ENCODE measurements at places on chromosomes 13 and 19.

- no peak for DNase-seq
These were observed 43.9 kb downstream of the RCBTB2 start for GRCh38 chr13:48488995-48489394.

DNA sequence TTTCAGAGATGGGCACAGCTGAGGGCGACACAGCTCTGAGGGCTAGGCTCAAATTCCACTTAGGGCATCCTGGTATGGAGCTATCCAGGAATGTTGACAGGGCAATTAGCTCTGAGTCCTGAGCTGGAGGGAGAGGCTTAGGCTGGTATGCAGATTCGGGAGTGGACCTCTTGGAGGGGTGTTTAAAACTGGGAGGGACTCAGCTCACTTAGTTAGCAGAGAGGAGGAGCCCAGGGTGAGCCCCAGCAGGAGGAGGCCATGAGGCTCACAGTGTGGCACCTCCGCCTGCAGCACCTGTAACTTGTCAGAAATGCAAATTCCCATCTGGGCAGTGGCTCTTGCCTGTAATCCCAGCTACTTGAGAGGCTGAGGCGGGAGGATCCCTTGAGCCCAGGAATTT is 10.2 kb upstream of the NOP53 start:
- DNase-seq, result no peak

- DNase-seq, result no peak
These were observed 2.0 kb downstream of the ITPKC start for GRCh38 chr19:40718774-40719391.

DNA sequence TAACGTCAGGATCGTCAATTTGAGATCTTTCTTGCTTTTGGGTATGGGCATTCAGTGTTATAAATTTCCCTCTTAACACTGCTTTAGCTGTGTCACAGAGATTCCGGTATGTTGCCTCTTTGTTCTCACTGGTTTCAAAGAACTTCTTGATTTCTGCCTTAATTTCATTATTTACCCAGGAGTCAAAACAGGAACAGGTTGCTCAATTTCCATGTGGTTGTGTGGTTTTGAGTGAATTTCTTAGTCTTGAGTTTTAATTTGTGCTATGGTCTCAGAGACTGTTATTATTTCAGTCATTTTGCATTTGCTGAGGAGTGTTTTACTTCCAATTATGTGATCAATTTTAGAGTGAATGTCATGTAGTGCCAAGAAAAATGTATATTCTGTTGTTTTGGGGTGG is 153.1 kb downstream of the PCDH17 start:
- DNase-seq, result no peak

DNA sequence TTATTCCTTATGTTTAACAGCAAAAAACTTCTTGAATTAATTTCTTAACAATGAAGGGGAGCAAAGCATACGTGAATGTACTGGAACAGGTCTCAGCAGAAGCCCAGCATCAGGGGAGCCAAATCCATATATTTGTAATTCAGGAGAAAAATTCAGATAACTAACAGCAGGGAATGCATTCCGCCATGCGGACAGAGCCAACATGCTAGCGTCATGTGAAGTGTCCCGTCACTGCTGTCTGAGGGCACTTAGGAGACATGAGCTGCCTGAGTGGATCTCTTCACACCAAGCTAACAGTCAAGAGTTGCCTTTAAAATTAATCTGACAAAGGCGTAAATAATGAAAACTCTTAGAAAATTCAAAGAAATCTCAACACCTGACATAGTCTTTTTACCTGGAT is 6.4 kb downstream of the AMER2 start:
- no peak for DNase-seq

GRCh38 chr19:51034704-51035103 is at the start of gene KLK12:
KLK12 (minus strand) TSS chr19:51035002; CDS start chr19:51034621, 381 bp downstream.
- no peak for DNase-seq

GRCh38 chr13:94974015-94974951 is 261.9 kb upstream of the SOX21 start:
- no peak for DNase-seq
